ENCODE measurements at places on chromosomes 2 and 18.

- DNase-seq, result no peak
Measured at GRCh38 chr18:58091099-58091611, 47.1 kb downstream of the NEDD4L start.

DNA sequence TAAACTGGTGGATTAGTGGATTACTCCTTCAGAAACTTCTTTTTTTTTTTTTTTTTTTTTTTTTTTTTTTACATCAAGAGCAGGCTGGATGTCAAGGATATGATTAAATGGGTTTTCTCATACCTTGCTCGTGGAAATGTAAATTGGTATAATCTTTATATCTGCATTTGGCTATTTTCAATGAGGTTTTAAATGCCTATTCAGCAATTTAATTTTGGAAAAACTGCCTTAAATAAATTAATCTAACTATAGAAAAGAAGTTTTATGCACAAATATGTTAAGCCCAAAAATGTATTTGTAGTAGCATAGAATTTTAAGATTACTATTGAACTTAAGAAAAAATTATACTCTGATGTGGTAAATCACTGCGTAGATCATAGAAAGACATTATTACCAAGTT, 11.4 kb upstream of the GAREM1 start:
- no peak for DNase-seq

DNA sequence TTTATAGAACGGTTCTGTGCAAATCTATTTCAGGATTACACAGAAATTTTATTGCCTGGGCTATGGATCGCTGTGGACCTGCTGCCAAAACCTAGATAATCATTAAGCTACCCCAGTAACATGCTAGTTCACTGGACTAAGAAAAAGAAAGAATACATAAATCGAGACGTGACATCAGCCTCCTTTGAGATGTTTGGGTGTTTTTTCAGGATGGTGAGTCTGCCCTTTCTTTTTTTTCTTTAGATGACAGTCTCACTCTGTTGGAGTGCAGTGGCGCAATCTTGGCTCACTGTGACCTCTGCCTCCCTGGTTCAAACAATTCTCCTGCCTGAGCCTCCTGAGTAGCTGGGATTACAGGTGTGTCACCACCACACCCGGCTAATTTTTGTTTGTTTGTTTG, 52.0 kb downstream of the FHOD3 start:
- DNase-seq, result no peak

DNA sequence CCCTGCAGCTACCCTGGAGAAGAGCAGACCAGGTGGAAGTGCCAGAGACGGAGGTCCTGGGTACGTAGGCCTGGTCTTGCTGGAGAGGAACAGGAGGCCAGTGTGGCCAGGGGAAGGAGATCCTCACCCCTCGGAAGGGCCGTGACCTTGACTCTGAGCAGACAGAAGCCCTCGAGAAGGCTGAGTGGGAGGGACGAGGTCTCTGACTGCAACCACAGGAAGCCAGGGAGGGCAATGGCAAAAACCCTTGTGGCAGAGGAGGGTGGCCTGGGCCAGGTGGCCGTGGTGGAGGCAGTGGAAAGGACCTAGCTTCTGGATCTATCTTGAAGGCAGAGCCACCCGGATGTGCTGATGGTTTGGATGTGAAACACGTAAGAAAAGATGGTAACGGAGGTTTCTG, 28.1 kb downstream of the THAP4 start:
- DNase-seq, result no peak

GRCh38 chr18:56541793-56542192, 96.6 kb downstream of the TXNL1 start:
- no peak for DNase-seq

DNA sequence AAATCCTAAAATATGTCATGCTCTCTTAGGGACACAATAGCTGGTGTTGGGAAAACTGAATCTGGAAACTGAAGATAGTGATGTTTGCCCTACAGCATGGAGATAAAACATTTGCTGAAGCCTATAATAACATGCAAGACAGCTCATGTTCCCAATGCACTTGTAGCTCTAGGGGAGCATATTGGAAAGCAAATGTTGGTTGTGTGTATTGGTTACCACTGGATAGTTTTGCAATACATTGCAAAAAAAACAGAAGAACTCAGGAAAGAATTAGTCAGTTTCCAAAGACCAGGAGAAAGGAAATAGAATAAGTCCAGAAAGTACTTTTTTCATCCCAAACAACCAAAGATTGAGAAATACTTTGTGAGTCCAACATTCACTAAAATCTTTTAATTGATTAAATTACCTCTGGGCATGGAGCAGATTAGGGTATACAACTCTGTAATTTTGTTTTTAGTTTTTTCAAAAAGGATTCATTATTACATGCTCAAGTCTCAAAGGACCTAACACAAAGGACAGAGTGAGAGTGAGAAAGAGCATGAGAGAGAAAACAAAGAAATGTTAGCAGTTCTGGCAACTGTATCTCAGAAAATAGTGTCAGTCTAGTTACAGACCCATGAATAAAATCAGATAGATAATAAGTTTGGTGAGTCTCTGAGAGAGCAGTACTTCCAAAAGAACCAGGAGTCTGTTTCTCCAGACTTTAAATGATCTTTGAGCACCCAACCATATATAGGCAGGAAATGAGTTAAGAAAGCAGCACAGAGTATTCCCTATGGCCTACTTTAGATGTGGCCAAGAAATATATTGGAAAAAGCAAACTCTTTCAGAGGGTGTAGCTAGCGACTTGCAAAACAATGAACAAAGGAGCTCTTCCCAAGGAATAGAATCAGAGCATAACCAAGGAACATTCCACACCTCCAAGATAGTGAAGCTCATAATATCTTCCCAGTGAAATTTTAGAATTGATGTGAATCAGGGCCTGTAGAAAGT, 36.6 kb upstream of the COL3A1 start:
- no peak for DNase-seq

DNA sequence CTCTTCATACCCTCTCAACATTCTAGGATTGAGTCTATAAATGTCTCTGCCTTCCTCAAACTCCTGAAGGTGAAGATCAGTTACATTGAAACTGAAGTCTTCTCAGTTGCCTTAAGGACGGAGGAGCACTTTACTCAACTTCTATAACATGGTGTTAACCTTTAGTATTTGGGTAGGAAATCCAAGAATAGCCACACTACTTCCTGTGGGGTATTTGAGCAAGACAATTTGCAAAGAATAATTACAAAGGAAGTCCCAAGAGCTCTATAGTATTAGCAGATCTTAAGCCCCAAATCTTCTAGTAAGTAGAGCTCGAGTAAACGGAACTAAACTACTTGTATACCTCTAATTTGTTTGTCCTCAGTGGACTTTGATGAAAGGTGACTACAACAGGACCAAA, 80.9 kb downstream of the SP100 start:
- no peak for DNase-seq

- no peak for DNase-seq
Measured at GRCh38 chr2:135800513-135801460, 36.2 kb downstream of the LCT start.

GRCh38 chr2:207202645-207203044, 36.9 kb upstream of the KLF7 start:
- DNase-seq, result no peak

- DNase-seq, result no peak
Measured at GRCh38 chr2:173924285-173924684, 40.9 kb downstream of the SP3 start.

GRCh38 chr2:60979231-60979630, 38.3 kb upstream of the PEX13 start:
- no peak for DNase-seq

DNA sequence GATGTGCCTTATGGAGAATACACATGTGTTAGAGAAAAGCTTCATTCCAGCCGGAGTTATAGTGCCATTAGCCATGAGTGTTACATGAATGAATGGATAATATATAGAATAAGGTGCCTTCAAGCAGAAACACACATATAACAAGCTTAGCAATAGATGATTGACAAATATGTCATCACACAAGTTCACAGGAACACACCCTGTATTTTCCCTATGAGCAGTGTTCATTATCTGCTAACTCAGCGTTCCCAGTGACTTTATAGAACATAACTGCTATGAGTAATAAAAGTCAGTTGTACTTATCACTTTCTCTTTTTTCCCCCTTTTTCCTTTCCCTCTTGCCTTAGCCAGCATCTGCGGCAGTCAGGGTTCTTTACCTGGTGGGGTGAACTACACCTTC, 65.1 kb downstream of the TIMM21 start:
- no peak for DNase-seq

GRCh38 chr2:128445523-128445900, 126.8 kb upstream of the HS6ST1 start:
- DNase-seq, result no peak

GRCh38 chr2:17296686-17297085, 221.6 kb downstream of the RAD51AP2 start:
- no peak for DNase-seq

GRCh38 chr2:40367652-40368051, 84.2 kb downstream of the SLC8A1 start:
- DNase-seq, result no peak

DNA sequence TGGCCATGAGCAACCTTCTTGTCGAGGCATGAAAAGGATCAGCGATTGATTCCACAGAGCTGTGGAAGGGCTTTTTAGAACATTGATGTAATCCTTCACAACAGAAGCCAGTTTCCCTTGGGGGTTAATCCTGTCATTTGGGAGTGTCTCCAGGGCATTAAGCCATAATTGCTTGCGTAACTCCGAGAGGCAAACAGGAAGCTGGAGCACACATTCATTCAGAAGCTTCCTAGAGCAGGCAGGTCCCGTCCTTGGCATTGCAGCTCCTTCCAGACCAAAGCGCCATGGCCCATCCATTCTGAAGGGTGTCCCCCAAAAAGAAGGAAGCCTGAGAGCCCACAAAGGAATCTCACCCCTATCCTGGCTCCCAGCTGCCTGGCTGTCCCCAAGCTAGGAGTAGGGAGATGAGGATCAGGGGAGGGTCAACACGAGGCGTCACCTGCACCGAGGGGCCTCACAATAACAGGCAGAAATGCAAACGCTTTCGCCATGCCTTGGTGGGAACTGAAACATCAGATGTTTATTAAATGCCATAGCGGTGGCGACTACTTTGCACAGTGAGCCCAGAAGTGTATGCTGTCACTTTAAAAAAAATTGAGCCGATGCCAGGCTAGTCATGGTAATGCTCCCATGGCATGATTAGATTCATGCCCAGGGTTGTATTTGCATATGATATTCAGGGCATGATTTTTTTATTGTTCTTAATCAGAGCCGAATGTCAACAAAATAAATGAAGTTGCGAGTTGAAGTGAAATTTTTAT, 339.4 kb downstream of the BCL11A start:
- no peak for DNase-seq

DNA sequence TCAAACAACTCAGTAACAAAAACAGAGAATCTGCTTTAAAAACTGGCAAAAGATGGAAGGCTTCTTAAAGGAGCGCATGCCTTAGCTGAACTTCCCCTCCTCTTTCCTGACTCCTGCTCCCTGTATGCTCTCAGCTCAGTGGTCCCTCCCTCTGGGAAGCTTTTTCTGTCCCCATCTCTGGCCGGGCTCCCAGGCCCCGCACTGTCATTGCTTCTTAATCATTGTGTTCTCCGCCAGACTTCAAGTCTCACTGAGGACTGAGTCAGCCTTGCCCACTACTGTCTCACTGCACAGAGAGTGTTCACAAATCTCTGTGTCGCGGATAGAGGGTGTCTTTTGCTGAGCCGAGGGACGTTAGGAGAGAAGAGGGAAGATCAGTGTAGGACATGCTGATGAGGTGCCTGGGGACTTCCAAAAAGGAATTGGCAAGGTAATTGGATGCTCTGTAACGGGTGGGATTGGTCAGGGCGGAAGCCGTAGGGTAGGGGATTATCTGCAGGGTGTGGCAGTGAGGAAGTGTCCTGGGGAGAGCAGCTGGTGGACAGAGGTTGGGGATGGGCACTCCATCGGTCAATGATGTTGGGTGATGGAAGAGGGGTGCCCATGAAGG, 16.2 kb downstream of the TOGARAM2 start:
- no peak for DNase-seq

DNA sequence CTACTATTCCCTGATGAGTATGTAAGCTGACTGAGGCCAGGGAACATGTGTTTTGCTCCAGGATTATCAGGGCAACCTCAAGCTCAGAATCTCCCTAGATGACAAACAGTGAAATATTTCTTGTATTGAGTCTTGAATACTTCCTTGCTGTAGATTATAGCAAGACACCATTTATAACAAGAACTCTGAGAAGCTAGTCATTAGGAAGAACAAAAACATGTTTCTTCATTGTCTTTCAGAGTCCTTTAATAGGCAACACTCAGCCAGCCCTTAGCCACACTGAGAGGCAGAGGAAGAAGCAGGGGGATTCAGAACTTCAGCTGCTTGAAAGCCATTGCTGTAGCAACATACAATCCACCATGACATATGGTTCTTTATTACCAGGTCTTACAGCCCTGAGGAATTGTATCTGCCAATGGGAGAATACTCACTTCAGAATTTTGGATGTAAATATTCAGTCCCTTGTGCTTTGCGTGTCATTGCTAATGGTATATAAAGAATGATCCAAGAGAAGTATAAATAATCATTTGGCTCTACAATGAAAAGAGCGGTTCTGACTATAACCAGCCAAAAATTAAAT, 117.5 kb upstream of the NCKAP5 start:
- DNase-seq, result no peak

DNA sequence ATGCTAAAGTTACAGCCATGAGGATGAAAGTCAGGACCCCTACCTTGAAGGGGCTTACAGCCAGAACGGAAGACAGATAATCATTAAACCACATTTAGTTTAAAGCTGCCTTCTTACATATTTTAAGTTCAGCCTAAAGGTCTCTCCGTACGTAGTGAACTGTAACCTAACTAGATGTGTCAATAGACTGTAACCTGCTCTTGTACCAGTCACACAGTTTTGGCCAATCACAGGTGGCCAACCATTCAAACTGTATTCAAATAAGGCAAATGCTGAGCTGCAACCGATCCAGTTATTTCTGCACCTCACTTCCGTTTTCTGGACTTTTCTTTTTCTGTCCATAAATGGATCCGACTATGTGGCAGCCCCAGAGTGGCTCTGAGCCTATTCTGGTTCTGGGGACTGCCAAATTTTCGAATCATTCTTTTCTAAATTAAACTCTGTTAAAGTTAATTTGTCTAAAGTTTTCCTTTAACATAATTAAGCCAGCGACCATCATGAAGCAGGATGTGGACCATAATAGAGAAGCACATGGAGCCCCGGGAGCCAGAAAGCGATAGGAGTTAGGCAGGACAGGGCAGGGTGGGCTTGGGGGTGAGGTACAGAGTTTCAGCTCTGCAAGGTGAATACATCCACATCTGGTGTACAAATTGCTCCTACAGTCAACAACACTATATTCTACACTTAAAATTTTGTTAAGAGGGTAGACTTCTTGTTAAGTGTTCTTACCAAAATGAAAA, 48.4 kb upstream of the YPEL5 start:
- no peak for DNase-seq

DNA sequence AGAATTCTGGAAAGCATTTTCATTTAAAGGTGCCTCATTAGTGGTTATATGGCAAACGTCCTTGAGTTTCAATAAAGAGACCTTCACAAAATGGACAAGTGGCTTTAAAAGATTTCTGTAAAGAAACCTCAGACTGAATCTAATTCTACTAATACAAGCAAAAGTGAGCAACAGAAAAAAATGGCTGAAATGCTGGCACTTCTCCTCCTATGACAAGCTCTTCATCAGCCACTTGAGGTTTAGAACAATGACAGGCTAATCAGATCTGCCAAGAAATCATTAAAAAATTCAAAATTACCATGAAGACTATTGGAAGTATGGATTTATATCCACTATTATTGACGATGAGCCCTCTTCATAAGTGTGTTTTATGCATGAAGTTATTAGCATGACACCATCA, 71.8 kb downstream of the MYO3B start:
- no peak for DNase-seq

GRCh38 chr2:119025013-119025412, 83.0 kb downstream of the MARCO start:
- DNase-seq, result no peak
